ENCODE measurements at places on chromosomes 7 and 10. TPM values are rescaled to one million over a fixed set of nuclear protein-coding genes. Genes with fewer than 3 reads are reported as not detected.

The SAP25 gene
- total RNA-seq = 1.5 TPM

The SPAM1 gene
- total RNA-seq = not detected

The ITPRID1 gene
- not detected for total RNA-seq

The CLDN12 gene
- total RNA-seq = 21.7 TPM

The PLEKHA1 gene
- total RNA-seq = 15.9 TPM

The ASAH2 gene
- 0.56 TPM for total RNA-seq

The ZNF488 gene
- 0.52 TPM for total RNA-seq

The HOXA7 gene
- total RNA-seq = 12.4 TPM

The CHN2 gene
- total RNA-seq = 1.3 TPM

The BICC1 gene
- 37.6 TPM for total RNA-seq

The AKR1E2 gene
- total RNA-seq = 2.7 TPM

The MYH16 gene
- total RNA-seq = 0.26 TPM

The ZP3 gene
- total RNA-seq = 2.1 TPM

The NYAP1 gene
- 10.5 TPM for total RNA-seq

The LOXL4 gene
- total RNA-seq = 6.9 TPM

The ZFAND2A gene
- 25.5 TPM for total RNA-seq

The PKD2L1 gene
- not detected for total RNA-seq

The PAPSS2 gene
- 44.0 TPM for total RNA-seq

The C7orf57 gene
- total RNA-seq = not detected

The OPN1SW gene
- not detected for total RNA-seq

The UPK3B gene
- not detected for total RNA-seq

The ACTL6B gene
- not detected for total RNA-seq

The IL6 gene
- total RNA-seq = 0.40 TPM

The CUL2 gene
- total RNA-seq = 25.9 TPM

The CRHR2 gene
- not detected for total RNA-seq

The ZNF248 gene
- total RNA-seq = 3.0 TPM

The NUPR2 gene
- total RNA-seq = not detected

The HOXA3 gene
- total RNA-seq = 8.1 TPM

The NXPH1 gene
- not detected for total RNA-seq

The TDRD1 gene
- total RNA-seq = not detected

The AKR1D1 gene
- not detected for total RNA-seq

The KLF6 gene
- 53.0 TPM for total RNA-seq

The NPSR1 gene
- total RNA-seq = not detected

The GALNT17 gene
- not detected for total RNA-seq

The CCDC71L gene
- 75.5 TPM for total RNA-seq

The PTN gene
- total RNA-seq = 34.1 TPM

The FOXP2 gene
- 1.4 TPM for total RNA-seq

The ZNF467 gene
- total RNA-seq = 27.9 TPM

The FAM24B gene
- total RNA-seq = 2.2 TPM

The LSM5 gene
- 20.9 TPM for total RNA-seq

The CDH23 gene
- not detected for total RNA-seq

The TMEM176A gene
- total RNA-seq = not detected

The HTR5A gene
- not detected for total RNA-seq

The ACSL5 gene
- total RNA-seq = 0.52 TPM

The FGFR2 gene
- total RNA-seq = 0.52 TPM

The PLAU gene
- 449 TPM for total RNA-seq

The BLNK gene
- total RNA-seq = not detected

The FGF8 gene
- total RNA-seq = not detected

The OPALIN gene
- total RNA-seq = not detected

All from epithelial cell of alveolus of lung (primary cell).